Mesothelial cell of epicardium (in vitro differentiated cells): ENCODE measurements at places on chromosomes 7 and 10.

- DNase-seq: no peak
Measured at GRCh38 chr10:69451784-69452251, 553 bp downstream of the TSPAN15 start.

- DNase-seq: peak; percentile 43
Measured at GRCh38 chr10:119079599-119080520, 757 bp downstream of the EIF3A start.

DNA sequence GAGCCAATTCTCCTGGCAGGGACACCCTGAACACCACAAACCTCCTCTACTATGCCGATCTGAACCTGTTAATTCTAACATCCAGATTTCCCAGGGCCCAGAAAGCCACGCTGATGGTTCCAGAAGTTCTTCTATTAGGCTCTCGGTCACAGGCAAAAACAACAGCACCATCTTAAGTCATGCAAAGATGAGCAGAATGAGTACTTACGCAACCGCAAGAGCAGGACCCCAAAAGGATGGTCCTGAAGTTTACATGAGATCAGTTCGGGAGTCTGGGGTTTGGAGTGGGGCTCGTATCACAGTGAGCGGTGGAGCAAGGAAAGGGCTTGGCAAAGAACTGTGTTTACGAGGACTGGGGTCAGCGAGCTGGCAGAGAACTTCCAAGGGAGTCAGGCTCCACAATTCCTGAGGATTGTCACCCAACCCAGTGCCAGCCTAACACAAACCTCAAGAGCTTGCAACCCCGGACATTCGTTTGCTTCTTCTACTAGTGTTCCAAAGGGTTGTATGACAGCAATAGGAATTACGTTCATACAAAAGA lies 532.6 kb downstream of the TNS3 start:
- DNase-seq: no peak

DNA sequence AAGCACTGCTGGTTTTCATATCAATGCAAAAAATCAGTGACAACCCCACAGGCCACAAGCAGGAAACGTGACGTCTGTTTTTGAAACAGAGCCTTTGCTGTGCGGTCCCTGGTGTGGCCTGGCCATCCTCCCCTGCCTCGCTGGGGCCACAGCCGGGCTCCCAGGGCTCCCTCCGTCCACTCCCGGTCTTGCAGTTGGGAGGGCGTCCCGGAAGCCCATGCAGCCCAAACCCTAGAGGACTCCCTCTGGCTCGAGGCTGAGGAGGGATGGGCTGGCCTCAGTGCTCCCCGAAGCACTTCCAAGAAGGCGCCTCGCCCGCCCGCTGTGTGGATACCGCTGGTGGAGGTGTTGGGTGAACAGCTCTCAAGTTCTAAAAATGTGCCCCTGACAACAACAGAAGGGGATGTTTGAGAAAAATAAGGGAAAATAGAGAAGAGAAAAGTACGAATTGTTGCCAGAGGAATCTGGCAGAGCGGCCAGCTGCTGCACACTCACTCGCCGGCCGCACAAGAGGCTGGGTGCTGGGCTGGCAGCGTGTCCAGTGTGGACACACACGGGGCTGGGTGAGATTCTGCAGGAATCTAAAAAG lies 73.5 kb downstream of the ZRANB1 start:
- no peak for DNase-seq

GRCh38 chr10:121796342-121796741 lies 131.5 kb downstream of the ATE1 start:
- DNase-seq: no peak

- DNase-seq: no peak
Measured at GRCh38 chr10:133420028-133420427, 4.4 kb downstream of the SPRN start.

- no peak for DNase-seq
Measured at GRCh38 chr10:31678139-31678536, 250.5 kb downstream of the ARHGAP12 start.

DNA sequence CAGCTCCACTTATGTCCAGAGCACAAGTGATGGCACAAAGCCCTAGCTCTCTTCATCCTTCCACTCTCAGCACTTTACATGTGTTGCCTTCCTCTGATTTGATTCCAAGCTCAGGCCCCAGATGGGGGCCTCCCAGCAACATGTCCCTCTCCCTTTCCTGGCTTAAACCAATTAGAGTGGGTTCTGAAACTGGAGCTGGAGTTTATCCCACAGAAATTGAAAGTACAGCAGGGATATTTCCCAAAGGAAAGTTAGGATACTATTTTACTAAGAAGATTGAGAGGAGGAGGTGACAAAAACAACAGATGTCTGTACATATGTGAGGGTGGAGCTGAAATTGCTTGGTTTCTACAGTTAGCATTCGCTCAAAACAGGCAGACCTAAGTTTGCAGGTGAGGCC lies 724.6 kb downstream of the AUTS2 start:
- no peak for DNase-seq

GRCh38 chr7:25028370-25029021 lies 48.5 kb upstream of the OSBPL3 start:
- no peak for DNase-seq

- no peak for DNase-seq
Measured at GRCh38 chr7:74092964-74093471, 9.4 kb downstream of the LIMK1 start.

GRCh38 chr10:30432622-30433305 lies 1.2 kb upstream of the MAP3K8 start:
- no peak for DNase-seq

DNA sequence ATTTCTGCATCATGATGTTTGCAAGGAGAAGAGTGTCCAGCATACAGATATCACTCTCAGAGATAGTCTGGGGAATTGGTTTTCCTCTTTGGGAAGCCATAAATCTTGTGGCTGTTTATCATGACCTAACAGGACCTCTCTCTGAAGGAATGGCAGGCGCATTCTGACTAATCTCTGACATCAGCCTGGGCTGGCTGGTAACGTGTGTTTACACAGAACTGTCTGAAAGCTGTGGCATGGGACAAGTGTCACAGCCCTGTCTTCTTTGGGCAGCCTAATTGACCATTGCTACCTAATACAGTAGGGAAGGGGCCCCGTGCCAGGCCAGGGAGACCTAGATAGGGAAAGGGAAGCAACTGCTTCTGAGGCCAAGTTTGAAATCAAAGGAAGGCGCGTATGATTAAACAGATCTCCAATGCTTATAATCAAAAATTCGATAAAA lies 73.9 kb upstream of the CABCOCO1 start:
- DNase-seq: no peak
